ENCODE measurements at places on chromosomes 1 and 21. TPM values are rescaled to one million over a fixed set of nuclear protein-coding genes. Genes with fewer than 3 reads are reported as not detected.
A peak's percentile ranks its signal among the peaks of the same experiment; 100 is the strongest.

DNA sequence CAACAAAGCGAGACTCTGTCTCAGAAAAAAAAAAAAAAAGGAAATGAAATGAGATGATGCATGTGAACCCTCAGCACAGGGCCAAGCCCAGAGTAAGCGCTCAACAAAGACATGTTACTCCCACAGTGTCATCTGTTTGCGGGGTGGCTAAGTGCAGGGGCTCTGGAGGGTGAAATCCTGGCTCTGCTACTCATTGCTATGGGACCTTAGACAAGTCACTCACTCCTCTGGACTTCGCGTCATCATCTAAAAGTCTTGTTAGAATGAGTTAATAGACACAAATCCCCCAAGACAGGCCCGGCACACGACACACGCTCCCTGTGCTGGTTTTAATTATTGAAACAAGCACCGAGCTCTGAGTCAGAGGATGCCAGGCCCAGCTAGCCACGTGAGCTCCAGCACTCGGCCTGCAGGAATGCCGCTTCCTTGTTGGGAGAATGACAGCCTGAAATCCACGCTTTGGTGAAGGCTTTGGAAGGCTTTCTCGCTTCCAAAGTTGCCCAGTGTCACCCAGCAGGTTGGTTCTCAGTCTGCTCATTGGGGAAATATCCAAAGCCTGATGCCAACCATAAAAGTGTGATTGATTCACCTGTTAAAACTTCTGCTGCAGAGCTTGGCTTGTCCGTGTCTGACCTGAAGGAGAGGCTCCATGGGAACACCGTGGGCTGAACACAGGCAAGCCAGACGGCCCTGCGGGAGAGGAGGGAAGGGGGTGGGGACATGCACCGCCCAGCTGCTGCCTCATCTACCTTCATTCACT is 36.7 kb upstream of the TARDBP start:
- H3K4me3 ChIP-seq, result no peak overlapping the region
- peaks cover 20% of the 10 kb centered on the region for H3K27me3 ChIP-seq
- H3K27ac ChIP-seq, result no peak overlapping the region
- no peaks in the 10 kb centered on the region for H3K36me3 ChIP-seq
- DNase-seq, result no peak

DNA sequence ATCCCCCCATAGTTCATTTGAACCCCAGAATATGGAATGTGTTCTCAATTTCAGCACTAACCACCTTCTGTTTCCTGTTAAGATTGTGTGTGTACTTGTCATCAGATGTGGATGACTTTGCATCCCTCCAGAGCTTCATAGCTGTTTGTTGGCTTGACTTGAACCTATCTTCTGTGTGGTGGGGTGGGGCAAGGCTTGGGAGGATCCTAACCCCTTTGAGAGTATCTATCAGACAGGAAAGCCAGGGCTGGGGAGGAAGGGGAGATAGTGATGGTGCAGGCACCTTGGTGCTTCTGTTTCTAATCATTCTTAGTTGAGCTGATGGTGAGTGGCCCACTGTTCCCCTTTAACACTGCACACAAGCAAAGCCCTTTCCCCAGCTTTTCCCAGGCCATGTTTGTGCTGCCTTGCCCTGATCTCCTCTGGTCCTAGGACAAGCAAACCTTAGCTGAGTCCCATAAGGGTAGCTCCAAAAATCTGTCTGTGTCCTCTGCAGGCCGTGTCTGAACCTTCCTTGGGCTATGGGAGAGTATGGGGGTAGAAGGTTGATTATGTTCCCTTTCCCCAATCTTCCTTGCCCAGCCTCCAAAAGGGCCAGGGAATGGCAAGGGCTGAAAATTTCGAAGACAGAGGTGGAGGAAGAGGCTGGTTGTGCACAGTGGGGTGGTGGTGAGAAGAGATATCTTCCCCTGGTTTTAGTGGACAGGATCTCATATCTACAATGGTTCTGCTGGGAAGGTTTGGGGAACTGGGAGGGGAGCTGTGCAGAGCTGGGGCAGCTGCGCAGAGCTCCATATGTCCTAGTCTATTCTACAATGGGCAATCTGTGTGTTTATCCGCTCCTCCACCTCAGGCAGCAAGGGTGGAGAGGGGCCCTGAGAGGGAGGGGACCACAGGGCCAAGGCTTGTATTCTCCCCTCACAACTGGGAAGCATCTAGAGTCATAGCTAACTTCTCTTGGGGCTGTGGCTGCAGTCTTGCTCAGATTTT is 1.4 kb downstream of the NHLH1 start:
- no peaks in the 10 kb centered on the region for H3K27me3 ChIP-seq
- peaks cover 3% of the 10 kb centered on the region for H3K4me1 ChIP-seq
- H3K4me3 ChIP-seq, result no peak overlapping the region
- no peak for DNase-seq
- H3K36me3 ChIP-seq, result no peaks in the 10 kb centered on the region
- no peak overlapping the region for H3K27ac ChIP-seq

- no peaks in the 10 kb centered on the region for H3K27me3 ChIP-seq
- no peak overlapping the region for H3K4me3 ChIP-seq
- no peak overlapping the region for H3K27ac ChIP-seq
- no peak for DNase-seq
- H3K36me3 ChIP-seq, result no peaks in the 10 kb centered on the region
- H3K4me1 ChIP-seq, result no peaks in the 10 kb centered on the region
Measured at GRCh38 chr21:45334591-45335081, 46.9 kb upstream of the POFUT2 start.

The SLC66A1 gene
- total RNA-seq, result 12.1 TPM

DNA sequence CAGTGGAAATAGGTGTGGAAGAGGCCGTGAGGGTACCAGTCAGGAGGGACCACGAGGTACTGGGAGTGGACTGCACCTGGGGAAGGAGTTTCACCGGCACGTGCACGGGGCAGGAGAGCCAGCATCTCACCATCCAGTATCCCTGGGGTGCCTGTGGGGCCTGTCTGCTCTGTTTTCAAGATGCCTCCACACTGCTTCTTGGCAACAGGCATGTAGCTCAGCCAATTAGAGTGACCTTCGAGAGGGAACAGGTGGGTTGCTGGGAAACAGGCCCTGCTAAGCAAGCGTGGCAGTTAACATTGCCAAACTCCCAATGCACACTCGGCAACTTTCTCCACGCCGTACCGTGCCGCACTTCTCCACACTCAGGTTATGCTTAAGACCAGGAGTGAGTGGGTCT is 17.7 kb downstream of the KCNC4 start:
- H3K27me3 ChIP-seq, result no peaks in the 10 kb centered on the region
- H3K27ac ChIP-seq, result no peak overlapping the region
- no peaks in the 10 kb centered on the region for H3K4me1 ChIP-seq
- peaks cover 10% of the 10 kb centered on the region for H3K36me3 ChIP-seq
- DNase-seq, result no peak

- peaks cover 19% of the 10 kb centered on the region for H3K4me1 ChIP-seq
- no peaks in the 10 kb centered on the region for H3K27me3 ChIP-seq
- H3K4me3 ChIP-seq, result no peak overlapping the region
- DNase-seq, result no peak
- no peak overlapping the region for H3K27ac ChIP-seq
Measured at GRCh38 chr1:173549813-173550212, 53.1 kb downstream of the SLC9C2 start.

The RIPPLY3 gene
- not detected for total RNA-seq

DNA sequence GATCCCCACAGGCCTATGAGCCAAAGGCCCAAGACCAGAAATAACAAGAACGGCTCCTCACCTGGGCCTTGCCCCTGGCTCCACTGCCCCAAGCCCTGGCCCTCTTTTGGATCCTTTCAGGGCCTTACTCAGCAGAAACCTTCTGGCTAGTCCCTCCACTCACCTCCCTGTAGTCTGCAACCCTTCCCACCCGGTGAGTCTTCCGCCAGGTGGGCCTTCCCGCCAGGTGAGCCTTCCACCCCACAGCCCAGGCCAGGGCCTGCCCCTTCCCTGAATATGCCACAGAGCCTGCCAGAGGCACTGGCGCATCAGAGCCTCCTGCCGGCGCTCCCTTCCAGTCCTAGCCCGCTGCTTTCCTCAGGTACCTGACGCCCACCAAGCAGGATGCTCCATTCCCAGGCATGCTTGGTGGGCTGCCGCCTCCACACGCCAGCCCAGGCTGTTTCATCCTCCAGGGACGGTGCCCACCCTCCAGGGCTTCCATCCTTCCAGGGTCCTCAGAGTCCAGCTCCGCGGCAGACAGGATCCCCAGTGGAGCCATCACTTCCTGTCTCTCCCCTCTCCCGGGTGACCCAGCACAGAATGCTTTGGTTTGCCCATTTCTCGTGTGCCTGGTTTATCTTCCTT is 20.9 kb downstream of the LHX4 start:
- H3K27me3 ChIP-seq, result peaks cover 4% of the 10 kb centered on the region
- H3K27ac ChIP-seq, result no peak overlapping the region

The GSTM5 gene
- total RNA-seq, result 0.46 TPM

DNA sequence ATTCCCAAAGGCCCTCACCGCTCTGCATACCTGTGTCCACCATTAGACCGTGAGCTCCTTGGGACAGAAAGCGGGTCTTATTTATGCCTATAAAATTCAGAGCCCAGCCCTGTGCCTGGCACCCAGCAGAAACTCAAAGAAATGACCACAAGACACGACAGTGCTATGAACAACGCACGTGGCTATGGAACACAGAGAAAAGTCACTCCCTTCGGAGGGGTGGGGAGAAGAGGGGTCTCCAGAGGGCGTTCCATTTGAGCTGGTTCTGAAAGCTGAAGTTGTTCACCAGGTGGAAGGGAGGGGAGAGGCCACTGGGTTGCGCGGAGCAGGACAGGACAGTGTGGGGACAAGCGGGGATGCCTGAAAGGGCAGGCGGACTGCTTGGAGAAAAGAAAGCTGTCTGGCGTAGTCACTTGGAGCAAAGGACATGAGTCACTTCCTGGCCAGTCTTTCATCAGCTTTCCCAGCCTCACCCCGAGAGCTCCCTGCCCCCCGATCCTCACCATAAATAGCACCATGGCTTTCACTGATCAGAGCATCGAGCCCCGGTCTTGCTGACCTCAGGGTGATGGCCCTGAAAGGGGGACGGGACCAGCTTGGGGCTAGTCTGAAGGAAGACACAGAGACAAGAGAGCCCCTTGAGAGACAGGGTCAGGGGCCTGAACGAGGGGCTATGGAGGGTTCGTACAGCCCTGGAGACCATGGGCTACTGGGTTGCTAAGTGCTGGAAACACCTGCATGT is 28.5 kb downstream of the ECE1 start:
- no peak for DNase-seq
- peak overlapping the region; percentile 9 for H3K27ac ChIP-seq
- no peak overlapping the region for H3K4me3 ChIP-seq
- H3K27me3 ChIP-seq, result no peaks in the 10 kb centered on the region

DNA sequence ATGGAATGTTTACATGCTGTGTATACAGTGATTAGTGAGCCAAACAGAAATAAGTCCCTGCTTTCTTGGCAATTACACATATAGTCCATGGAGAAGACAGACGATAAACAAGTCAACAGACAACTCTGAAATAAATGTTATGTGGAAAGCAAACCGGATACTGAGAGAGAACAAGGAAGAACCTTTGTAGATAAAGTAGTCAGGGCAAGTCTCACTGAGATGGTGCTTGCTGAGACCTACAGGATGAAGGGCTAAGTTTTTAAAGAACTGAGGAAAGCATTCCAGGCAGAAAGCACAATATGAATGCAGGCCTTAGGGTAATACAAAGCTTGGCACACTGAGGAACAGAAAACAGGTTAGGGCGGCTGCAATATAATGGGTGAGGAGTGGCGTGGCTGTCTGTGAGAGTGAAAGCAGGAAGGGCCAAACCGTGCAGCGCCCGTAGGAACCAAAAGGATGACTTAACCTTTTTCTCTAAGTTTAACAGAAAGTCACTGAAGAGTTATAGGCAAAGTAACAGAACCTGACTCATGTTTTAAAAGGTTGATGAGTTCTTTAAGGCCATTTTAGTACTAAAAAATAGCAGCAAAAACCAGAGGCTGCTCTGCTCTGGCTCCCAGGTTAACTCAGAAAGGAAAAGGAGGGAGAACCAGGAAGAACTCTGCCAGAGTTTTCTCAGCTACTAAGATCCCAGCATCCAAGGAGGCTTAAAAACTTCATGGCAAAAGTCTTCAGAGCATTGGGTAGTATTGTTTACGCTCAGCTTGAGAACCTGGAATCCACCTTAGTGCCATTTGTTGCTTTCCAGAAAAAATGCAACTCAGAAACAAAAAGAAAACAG is 8.7 kb upstream of the TTF2 start:
- peaks cover 24% of the 10 kb centered on the region for H3K36me3 ChIP-seq
- DNase-seq, result peak; percentile 33
- H3K27me3 ChIP-seq, result no peaks in the 10 kb centered on the region
- peak overlapping the region; percentile 88 for H3K27ac ChIP-seq
- H3K4me1 ChIP-seq, result peaks cover 43% of the 10 kb centered on the region
- peak overlapping the region; percentile 63 for H3K4me3 ChIP-seq

The KCNK1 gene
- total RNA-seq, result 5.4 TPM

The TRIM67 gene
- total RNA-seq, result not detected

DNA sequence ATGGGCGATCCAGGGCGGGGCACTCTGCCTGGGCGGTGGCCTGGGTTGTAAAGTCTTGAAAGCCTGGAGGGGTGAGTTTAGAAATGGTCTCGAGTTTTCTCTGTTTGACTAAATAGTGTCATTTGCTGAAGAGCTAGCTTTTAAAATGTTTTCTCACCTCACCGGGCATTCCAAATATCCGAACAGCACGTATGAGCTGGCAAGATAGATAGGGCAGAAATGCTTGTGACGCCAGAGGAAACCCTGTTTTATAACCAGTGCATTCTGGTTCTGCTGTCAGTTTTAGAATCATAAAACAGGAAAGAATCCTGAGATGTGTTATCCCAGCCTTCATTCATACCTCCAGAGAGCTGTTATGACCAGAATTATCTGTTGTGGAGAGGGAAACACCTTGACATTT is 725 bp downstream of the RTCA start:
- peak overlapping the region; percentile 99 for H3K27ac ChIP-seq
- peaks cover 61% of the 10 kb centered on the region for H3K36me3 ChIP-seq
- H3K4me3 ChIP-seq, result peak overlapping the region; percentile 99
- peaks cover 26% of the 10 kb centered on the region for H3K4me1 ChIP-seq

The PRR9 gene
- not detected for total RNA-seq

DNA sequence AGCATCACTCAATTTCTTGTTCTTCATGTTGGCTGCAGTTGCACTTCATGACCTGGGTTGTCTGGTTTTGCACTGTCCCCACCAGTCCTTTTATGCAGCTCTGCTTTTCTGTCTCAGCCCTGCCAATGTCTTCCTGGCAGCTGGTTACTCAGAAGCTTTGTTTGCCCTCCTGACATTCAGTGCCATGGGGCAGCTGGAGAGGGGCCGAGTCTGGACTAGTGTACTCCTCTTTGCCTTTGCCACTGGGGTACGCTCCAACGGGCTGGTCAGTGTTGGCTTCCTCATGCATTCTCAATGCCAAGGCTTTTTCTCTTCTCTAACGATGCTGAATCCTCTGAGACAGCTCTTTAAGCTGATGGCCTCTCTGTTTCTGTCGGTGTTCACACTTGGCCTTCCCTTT is 6.6 kb downstream of the PIGV start:
- no peak overlapping the region for H3K27ac ChIP-seq
- H3K27me3 ChIP-seq, result no peaks in the 10 kb centered on the region
